Activated naive CD4-positive, alpha-beta T cell treated with Interleukin-2 at 50 U/mL for 16 hours (primary cell): ENCODE measurements at places on chromosomes 5 and 9.

DNA sequence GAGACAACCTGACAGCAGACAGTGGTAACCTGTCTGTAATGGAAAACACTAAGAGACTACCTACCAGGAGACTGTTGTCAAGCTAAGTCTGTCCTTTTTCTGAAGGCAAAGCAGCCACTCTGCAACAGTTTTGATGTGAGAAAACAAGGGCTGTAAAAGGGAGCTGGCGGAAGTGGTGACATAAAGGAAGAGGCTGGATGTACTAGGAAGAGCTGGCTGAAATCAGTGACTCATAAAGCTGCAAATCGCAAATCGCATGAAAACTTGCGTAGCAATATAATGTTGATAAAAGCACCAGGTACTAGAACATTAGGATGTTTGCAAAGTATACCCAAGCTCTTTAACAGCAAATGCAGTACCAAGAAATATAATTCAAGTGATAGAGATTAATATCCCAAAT, 1.4 kb downstream of the NSUN2 start:
- DNase-seq: no peak

DNA sequence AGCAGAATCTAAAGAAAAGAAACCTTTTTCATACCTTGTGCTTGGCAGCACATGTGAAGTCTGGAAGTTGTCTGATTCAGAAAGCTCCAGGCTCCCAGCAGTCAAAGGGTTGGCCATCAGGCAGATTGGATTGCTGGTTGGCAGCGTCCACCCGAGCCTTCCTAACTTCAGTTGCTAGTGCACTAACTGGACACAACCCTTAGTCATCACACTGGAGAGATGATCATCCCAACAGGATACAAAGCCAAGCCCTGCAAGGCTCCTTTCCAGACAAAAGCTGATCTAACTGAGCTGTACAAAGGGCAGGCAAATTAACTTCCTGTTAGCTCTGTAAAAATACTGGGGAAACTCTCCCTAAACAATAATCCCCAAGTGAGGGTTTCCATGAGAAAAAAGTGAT, 185.6 kb downstream of the SNX18 start:
- DNase-seq: no peak

- no peak for DNase-seq
Observed at GRCh38 chr9:1049641-1050040, 516 bp upstream of the DMRT2 start.

- no peak for DNase-seq
Observed at GRCh38 chr5:9437741-9438240, 108.1 kb downstream of the SEMA5A start.

GRCh38 chr9:38414040-38414723, 10.1 kb downstream of the IGFBPL1 start:
- no peak for DNase-seq

DNA sequence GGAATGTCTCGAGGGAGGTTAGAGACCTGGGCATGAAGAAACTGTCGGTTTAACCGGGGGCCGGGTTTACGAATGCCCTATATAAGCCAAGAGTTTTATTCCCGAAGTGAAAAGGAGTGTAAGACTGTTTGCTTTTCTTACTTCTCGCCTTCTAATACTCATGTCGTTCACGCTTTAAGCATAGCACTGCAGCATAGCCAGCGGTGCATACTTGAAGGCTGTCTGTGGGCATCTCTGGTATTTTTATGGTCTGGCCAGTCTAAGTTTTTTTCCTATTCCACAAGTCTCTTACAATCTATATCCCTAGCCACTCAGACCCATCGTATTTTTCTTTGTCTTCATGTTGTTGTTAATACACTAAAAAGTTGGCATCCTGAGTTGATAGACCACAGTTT, 1.2 kb downstream of the UHRF2 start:
- DNase-seq: no peak

DNA sequence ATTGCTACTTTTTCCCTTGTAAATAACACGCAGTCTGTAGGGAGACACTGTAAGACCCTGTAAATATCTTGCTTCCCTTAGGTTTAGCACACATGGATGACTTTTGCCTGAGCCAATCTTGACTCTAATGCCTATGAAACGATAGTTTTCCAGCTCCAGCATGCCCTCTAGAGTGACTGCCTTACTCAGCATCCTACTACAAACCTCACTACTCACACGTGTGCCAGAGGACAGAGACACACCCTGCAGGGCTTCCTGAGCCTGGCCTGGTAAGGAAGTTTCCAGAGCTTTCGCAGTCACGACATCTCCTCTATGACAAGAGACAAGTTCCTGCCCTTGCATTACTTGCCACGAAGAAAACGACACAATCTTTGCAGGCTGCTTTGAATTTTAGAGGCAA, 138.1 kb downstream of the ATPSCKMT start:
- no peak for DNase-seq

GRCh38 chr9:27433631-27434325, 90.3 kb upstream of the IFNK start:
- DNase-seq: no peak

DNA sequence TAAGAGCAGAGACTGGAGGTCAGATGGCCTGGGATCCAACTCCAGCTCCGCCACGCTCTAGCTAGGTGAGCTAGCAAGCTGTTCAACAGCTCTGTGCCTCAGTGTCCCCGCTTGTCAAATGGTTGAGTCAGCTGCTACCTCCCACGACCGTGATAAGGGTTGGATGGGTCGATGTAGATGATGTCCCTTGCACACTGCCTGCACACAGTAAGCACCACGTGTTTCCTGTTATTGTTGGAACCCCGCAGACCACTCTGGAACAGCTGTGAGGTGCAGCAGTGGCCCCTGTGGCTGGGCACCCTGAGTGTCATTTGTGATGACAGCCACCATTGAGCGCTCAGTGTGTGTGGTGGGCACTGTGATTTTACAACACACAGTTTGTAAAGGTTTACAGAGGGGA, 54.0 kb upstream of the CTSL start:
- DNase-seq: no peak

DNA sequence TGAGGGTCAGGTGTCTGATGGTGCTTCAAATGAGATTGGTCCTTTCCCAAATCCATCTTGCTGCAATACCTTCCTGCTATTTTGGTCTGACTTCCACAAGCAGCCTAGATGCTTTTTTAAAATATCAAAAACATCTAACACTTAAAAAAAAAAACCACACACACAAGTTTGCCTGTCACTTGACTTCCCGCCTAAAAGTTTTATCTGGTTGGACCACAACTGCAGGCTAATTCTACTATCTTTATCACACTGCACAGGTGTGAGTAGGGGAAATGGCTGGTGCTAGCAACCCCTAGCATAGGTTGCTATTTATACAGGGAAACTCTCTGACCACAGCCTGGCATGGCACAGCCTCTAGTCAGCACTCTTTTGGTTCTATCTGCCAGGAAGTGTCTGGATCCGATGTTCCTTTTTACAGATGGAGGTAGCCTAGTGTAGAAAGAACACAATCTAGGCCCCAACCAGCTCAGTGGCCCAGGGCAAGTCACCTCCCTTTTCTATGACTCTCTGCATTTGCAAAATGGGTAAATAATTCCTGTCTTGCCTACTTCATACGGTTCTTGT, at the start of gene HEMGN:
Gene HEMGN (minus strand): TSS at position 92 of the 564 bp plus-strand sequence. CDS start 36 bp downstream, at position 56.
- DNase-seq: peak; percentile 12

DNA sequence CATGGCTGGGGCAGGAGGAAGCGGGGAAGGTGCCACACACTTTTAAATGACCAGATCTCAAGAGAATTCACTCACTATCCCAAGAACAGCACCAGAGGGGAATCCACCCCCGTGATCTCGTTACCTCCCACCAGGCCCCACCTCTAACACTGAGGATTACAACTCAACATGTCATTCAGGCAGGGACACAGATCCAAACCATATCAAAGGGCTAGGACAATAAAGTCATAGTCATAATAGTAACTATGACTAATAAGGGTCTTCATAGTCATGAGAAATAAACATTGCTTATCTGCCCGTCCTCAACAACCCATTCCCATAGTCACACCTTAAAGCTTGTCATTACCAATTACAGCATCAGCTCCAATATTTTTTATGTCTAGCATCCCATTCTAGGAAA, 65.3 kb upstream of the SMC2 start:
- peak; percentile 4 for DNase-seq

DNA sequence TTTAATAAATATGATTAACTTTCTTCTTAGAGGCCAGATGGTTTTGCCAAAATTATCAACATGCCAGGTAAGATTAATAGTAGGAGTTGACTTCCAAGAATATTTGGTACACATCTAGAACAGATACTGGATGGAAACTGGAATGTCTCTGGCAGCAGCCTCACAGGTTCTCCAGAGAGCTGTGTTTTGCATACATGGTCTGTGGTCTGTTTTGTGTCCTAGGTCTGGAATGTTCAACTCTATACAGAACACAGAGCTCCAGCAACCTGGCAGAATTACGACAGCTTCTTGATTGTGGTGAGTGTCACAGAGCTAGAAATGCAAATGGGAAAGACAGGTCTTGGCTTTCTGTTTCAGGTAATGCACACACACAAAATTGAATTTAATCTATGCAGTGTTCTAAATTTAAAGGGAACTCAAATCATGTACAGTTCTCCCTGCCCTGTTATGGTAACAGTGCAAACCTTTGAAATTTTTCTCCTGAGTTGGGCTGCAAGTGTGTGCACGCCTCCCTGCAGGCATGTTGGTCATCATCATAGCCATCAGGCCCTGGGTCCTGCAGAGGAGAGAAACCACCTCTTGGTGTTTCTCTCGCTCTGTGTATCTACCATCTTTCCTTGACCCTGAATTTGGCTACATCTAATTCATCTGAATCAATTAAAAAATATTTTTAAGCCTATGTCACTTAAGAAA, 58.3 kb downstream of the PIK3R1 start:
- no peak for DNase-seq

DNA sequence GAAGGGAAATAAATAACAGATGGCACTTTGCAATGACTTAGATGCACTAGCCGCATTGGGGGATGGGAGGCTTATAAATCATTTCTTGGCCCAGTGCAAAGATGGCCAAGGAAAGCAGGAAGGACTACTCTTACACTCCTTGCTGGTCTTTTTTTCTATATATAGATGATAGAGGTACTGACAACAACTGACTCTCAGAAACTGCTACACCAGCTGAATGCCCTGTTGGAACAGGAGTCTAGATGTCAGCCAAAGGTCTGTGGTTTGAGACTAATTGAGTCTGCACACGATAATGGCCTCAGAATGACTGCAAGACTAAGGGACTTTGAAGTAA, 1.7 kb downstream of the CCNG1 start:
- no peak for DNase-seq

- no peak for DNase-seq
Observed at GRCh38 chr5:172418862-172419814, 35.2 kb downstream of the SH3PXD2B start.

DNA sequence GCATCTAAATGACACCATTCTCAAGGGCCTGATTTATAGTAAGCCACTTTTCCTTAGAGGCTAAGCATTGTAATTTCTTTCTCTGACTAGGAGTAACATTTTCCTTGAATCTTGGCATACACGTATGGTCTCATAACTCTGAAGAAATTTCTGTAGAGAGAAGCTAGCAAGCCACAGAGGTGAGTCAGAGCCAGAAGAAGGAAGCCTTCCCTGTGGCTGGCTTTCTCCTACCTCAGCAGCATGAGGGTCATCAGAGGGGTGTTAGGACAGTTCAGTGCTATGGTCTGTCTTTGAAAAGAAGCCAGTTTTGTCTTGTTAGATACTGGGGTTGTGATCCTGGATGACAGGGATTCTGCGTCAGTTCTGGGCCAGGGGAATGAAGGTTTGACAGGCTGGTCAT, 3.2 kb downstream of the SNX30 start:
- no peak for DNase-seq

- DNase-seq: no peak
Observed at GRCh38 chr9:121360601-121361374, 9.3 kb downstream of the STOM start.

DNA sequence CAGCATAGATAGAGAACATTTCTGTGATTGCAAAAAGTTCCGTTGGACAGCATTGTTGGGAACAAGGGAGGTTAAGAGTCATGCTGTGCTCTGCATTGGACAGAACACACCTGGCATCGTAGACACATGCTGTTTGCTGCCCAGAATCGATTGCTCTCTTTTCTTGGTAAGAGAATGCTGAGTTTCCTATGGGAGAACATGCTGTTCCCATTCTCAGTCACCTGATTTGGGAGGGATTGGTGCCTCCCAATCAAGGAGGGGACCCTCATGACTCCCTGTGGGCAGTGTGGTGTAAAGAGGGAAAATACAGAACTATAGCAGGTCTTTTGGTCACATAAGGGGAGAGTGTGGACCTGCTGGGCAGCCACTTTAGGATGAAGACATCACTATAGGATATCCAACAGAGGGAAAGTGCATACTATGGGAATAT, 555.4 kb upstream of the CLINT1 start:
- no peak for DNase-seq

GRCh38 chr5:137142764-137143605, 356.1 kb downstream of the SPOCK1 start:
- no peak for DNase-seq

GRCh38 chr9:76369583-76369982, 24.6 kb downstream of the RFK start:
- no peak for DNase-seq

- peak; percentile 44 for DNase-seq
Observed at GRCh38 chr9:128124873-128125579, 2.5 kb downstream of the PTGES2 start.

DNA sequence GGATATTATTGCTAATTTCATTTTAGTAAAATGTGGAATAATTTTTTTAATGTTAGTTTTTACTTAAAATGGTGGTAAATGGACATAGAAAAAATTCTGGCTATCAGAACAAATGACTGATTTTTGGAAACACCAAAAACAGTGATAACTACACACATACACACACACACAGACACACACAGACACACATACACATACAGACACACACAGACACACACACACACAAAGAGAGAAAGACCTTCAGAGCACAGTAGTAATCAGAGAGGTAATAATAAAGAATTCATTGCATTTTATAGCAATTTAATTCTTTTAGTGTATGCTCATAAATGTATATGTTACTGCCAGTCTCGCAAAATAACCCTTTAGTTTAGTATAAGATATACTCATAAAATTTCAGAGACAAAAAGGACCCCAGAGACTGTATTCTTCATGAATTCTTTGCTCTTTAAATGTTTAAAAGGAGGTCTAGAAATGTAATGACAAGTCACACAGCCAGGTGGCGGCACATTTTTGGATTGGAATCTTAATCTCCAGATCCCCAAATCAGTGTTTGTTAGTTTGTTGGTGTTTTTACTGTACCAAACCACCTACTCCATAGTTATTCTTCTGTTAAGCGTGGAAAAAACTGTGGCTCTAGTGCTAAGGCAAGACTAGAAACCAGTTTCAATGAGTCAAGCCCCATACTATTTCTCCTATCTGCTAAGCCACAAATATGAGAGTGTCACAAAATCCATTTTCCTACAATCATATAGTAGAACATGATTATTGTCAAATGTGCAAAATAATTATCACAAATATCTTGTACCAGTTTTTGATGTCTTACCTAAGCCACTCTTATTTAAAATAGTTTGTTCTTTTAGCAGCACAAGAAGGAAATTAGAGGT, 109.9 kb downstream of the EDIL3 start:
- DNase-seq: no peak

GRCh38 chr9:111176511-111176910, 138.2 kb upstream of the LPAR1 start:
- DNase-seq: no peak

GRCh38 chr5:71533615-71534014, 53.5 kb upstream of the MCCC2 start:
- DNase-seq: no peak
